ENCODE measurements at places on chromosomes 3 and 15. TPM values are rescaled to one million over a fixed set of nuclear protein-coding genes. Genes with fewer than 3 reads are reported as not detected.
A peak's percentile ranks its signal among the peaks of the same experiment; 100 is the strongest.

The SPPL2A gene
- polyA plus RNA-seq, result 42.5 TPM

The TMCO5A gene
- not detected for polyA plus RNA-seq

The ERC2 gene
- polyA plus RNA-seq, result 1.2 TPM

The PPP1R14D gene
- polyA plus RNA-seq, result 0.19 TPM

The TMIE gene
- 1.2 TPM for polyA plus RNA-seq

The IQCF5 gene
- not detected for polyA plus RNA-seq

The ROBO1 gene
- 35.9 TPM for polyA plus RNA-seq

The GOLGA8Q gene
- 2.0 TPM for polyA plus RNA-seq

The PRICKLE2 gene
- polyA plus RNA-seq, result 6.9 TPM

DNA sequence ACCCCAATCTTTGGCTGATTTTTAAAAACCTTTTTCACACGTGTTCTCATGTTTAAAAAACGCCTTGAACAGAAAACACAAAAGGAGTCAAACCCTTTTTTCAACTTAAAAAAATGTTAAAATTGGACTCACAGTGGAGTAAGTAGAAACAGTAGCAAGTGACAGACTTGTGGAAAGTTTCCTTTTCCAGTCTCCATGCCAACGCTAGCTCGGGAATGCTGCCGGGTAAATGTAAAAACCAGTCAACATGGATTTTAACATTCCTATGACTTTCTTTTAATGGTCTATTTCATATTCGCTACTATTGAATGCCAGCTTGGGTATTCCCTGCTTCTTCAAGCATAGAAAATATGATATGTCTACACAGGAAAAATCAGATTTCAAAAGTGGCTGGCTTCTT lies 1.6 kb upstream of the PROK2 start:
- no peak for DNase-seq

- DNase-seq, result no peak
Observed at GRCh38 chr15:77798151-77798835, 165.6 kb upstream of the LINGO1 start.

- DNase-seq, result no peak
Observed at GRCh38 chr15:37105889-37106288, 5.5 kb upstream of the MEIS2 start.

GRCh38 chr3:101102678-101103296 lies 109.6 kb upstream of the ABI3BP start:
- no peak for DNase-seq

- no peak for DNase-seq
Observed at GRCh38 chr3:140552898-140553297, 125.0 kb upstream of the TRIM42 start.

GRCh38 chr3:71160785-71161546 lies 422.6 kb downstream of the FOXP1 start:
- no peak for DNase-seq

DNA sequence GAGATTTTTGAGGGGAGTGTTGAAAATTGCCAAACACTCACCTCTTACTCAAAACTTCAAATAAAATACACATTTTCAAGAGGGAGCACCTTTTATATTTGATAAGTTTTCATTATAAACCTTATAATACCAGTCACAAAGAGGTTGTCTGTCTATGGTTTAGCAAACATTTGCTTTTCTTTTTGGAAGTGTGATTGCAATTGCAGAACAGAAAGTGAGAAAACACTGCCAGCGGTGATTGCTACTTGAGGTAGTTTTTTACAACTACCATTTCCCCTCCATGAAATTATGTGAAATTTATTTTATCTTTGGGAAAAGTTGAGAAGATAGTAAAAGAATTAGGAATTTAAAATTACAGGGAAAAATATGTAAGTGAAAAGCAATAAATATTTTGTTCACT lies 20.1 kb downstream of the DIPK2A start:
- DNase-seq, result no peak

DNA sequence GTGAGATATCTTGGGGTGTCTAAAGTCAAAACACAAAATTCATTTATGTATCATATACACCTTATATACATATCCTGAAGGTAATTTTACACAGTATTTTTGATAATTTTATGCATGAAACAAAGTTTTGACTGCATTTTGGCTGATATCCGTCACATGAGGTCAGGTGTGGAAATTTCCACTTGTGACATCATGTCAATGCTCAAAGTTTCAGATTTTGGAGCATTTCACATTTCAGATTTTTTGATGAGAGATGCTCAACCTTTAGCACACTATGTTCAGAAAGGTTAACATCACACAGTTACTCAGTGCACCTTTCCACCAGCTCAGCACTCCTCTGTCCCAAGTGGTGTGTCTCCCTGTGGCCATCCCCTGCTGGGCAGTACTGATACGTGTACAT lies 37.7 kb upstream of the CPB1 start:
- no peak for DNase-seq

DNA sequence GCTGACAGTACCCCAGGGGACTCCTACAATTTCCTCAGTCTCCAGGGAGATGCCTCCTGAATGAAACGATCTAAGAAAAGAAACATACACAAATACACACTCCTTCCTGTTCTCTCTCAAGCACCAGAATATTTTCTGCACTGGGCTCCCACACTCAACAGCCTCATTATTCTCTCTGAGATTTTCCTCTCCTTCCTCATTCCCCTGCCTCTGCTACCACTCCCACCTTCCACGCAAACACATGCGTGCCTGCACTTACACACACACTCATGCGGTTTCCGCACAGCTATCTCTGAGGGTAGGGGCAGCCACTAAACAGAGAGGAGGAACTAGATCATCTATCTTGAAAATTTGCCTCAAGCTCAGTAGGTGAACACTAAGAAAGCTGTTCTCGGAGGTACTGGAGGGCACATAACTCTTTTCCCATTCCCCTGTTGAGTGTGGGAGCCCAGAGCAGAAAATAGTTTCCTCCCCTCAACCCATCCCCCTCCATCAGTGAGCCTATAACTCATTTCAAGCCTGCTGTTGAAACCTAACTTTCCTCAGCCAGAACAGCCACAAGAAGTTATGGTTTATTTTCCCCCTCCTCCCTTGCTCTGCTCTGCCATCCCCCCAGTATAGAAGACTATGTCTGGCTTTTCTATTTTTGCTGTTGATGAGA lies 30.5 kb upstream of the TIPARP start:
- no peak for DNase-seq

GRCh38 chr3:125440559-125440955 lies 65.4 kb upstream of the ZNF148 start:
- no peak for DNase-seq

GRCh38 chr15:31447931-31448634 lies 121.4 kb downstream of the KLF13 start:
- no peak for DNase-seq

GRCh38 chr15:83904107-83905040 lies 250.5 kb downstream of the ADAMTSL3 start:
- DNase-seq, result peak; percentile 86

DNA sequence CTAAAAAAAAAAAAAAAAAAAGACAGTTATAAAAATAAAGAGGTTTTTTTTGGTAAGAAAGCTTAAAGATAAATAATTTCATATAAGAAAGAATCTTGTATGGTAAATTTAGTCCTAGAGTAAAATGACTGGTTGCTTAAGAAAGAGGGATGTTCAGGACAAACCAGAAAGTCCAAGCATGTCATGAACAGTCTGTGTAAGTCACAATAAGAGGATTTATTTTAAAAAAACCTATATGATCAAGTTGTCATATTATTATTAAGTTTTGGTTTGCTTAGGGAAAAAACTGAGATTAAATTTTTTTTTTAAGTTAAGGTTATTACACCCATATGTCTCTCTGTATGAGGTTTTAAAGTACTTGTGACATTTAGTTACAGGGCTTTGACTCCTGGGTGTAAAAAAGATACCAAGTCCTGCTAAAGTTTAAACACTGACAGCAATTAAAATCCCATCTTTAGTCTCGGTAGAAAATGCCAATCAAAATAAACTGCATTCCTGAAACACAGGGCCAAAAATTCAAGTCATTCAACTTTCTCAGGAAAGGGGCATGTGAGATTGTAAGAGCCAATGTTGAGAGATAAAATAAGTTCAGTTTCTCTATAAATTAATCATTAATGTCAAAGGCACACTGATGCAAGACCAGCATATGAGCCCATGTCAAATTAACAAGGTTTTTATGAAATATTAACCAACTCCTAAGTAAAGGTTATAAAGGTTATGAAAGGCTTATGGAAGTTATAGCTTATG lies 8.5 kb upstream of the BDH1 start:
- DNase-seq, result no peak

GRCh38 chr15:100573526-100573925 lies 28.5 kb downstream of the LINS1 start:
- no peak for DNase-seq

- no peak for DNase-seq
Observed at GRCh38 chr15:59373215-59373614, 544 bp upstream of the MYO1E start.

GRCh38 chr3:13772321-13772745 lies 107.5 kb downstream of the WNT7A start:
- DNase-seq, result no peak

DNA sequence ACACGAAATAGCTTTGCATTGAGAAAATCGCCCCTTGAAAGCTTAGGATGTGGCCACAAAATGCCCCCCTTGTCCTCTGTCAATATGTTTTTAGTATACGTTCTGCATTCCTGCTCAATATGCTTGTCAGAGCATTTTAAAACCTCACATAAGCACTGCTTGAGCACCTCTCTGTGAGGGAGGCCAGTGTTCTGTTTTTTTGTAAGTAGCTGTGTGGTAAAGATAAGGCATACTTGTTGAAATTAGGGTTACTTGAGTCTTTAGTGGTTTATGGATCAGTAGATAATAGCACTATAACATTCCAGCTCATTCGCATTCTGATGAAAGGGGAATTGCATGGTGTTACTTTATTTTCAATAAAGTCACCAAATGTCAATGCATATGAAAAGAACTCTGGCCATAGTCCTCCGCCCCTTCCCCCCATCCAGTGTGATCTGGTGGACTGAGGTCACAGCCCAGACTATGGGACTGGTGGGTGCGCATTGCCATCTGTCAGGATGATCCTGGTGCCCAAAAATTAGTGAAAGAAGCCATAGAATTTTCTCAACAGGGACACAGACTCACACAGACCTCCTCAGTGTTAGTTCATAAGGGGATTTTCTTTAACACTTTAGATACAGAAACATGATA lies 33.1 kb downstream of the IL1RAP start:
- no peak for DNase-seq

DNA sequence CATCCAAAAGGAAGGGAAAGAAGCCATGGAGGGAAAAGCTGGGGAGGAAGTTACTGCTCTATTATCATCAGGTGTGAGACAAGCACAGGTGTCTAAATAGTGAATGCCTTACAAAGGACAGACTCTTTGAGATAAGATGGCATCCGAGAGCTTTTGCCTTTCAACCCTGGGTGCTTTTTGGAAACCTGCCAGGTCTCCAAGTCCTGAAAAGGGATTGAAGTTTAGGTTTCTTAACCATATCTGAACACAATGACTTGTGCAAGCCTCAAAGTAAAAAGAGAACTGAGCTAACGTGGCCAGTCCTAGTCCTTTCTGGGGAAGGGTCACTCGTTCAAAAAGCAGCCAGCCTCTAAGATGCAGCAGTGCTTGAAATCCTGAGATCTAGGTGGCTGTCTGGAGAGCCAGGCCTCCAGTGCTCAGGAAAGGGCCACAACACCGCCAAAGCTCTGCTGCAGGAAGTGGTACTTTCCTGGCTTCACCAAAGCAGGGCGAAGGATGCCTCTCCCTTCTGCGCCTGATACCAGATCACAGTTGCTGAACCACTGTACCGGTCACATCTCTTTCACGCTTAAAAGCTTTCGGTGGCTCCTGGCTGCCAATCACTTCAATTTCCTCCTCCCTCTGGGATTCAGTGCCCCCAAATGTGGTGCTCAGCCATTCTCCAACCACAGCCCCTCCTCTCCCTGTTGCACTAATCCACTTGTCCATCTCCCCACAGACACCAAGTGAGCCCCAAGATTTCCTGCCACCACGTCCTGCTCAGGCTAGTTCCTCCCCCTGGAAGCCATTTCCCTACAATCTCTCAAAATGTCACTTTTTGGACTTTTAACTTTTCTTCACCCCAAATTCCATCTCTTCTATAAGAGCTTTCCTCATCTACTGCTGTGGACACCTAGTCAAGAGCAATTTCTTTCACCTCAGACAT lies 104.1 kb upstream of the LPP start:
- no peak for DNase-seq

DNA sequence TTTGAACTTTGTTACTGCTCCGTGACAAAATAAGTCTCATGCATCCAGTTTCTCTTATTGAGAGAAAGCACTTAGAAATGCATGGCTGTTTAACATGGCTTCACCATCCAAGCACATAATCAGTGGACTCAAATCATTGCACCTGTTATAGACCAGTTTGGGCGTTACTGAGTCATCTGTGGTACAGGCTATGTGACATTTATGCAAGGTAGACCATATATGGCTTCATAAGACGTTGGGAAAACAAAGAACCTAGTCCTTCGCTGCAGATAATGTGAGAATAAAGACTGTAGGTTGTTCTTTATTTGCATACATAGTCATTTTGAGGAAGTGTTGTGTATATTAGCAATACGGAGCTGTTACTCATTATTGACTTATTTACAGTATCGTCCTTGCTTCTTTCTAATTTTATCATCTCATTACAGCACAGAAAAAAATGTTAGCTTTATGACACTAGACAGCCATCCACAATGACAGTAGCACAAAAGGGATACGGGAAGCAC lies 374.7 kb downstream of the IL5RA start:
- DNase-seq, result no peak

DNA sequence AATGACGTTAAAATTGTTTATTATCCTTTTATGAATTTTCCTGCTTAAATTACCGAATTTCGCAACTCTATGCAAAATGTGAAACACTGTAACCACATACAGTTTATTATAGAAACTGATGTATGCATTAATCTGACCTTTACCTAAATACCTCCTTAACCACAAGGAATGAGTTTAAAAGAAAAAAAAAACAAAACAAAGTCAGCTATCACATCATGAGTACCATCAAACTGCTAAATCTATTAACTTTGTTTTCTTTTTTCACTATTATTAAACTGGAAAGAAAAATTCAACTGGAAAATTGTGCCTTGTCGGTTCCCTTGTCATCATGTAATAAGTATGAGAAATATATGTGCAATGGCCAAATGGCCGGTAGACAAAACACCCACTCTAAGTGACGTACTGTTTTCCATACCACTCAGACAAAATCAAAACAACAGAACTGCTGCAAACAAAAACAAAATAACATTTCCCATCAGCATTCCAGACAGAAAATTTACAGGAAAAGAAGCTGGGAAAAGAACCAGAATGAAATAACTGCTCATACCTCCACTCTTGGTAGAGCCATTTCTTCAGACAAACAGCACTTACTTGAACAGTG lies 415.3 kb downstream of the FOXP1 start:
- DNase-seq, result peak; percentile 72

All from forelimb muscle (tissue), 1 donor.